ENCODE measurements at places on chromosomes 1 and 21. TPM values are rescaled to one million over a fixed set of nuclear protein-coding genes. Genes with fewer than 3 reads are reported as not detected.

GRCh38 chr1:11417162-11417561, 61.8 kb upstream of the DISP3 start:
- DNase-seq, result no peak

TSACC gene
- total RNA-seq, result 1.2 TPM

SPRR2G gene
- total RNA-seq, result not detected

KDF1 gene
- total RNA-seq, result 0.22 TPM
